ENCODE measurements at places on chromosomes 2 and 18.

DNA sequence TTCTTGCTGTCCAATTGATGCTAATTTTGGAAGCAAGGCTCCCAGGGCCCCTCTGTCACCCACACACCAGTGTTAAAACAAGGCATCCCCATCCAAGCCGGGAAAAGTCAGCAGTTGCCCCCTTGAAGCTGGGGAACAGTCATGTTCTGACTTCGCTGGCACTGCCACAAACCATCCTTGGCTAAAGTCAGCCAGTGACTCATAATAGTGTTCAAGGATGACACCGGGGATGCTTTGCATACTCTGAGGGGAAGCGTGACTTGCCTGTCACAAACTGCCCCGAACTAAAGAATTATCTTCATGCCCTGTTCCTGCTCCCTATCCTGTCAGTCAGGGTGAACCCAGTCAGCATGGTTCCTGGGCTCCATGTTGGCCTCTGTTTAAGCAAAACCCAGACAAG is 37.0 kb downstream of the TGFA start:
- peak; percentile 29 for DNase-seq

DNA sequence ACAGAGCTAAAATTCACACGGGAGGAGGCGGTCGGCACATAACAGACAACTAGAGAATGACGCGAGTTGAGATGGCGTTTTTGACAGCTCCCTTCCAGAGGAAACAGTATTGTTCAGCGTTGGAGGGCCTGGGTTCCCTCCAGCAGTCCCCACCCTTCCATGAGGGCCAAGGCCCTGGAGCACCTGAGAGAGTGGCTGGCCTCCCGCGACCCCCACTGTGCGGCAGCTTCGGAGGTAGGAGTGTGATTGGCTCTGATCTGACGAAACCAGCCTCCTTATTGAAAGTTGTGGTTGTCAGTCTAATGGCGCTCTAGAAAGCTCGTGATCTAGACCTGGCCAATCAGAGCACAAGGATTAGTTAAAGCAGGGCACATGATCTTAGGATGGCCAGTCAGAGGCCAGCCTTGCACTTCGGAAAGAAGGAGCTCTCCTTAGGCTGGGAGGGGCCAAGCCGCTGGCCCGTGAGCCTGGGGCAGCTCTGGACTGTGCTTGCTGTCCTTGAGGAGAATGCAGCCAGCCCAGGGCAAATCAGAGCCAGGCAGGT is 104.5 kb upstream of the CELF4 start:
- DNase-seq = no peak

DNA sequence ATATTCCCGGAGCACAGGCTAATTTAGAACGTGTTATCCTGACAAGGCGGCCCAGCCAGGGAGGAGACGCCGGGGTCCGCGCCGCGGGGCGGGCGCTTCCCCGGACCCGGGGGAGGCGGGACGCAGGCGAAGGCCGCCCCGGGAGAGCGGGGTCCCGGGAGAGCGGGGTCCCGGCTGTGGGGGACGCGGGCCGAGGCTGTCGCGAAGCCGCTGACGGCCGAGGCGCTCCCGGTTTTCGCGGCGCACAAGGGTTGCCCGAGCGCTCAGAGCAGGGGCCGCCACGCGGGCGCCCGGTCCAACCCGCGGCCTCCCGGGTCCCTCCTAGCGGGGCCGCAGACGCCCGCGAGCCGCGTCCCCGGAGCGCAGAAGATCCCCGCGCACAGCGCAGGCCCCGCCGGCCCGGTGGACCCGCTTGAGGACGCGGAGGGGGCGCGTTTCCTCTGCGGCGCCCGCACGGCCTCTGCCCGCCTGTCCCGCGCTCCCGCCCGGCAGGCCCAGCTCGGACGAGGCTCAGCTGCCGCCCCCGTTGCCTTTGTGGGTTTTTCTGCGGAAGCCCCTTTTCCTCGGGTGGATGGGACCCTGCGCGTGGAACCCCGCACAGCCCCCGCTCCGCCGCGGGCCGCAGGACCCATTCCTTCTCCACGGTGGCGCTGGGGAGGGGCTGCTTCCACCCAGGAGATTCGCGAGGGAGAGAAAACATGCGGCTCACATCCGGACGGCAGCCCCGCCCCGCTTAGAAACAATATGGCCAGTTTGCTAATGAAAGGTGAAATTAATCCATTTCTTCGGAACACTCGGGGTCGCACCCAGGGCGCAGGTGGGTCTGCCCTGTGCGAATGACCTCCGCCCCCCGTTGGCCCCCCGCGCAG is 9.6 kb upstream of the KCNG2 start:
- no peak for DNase-seq

GRCh38 chr2:73870084-73870483 is 22.7 kb upstream of the ACTG2 start:
- peak; percentile 21 for DNase-seq

- DNase-seq = no peak
Observed at GRCh38 chr2:200687922-200688920, 102.4 kb downstream of the AOX1 start.

DNA sequence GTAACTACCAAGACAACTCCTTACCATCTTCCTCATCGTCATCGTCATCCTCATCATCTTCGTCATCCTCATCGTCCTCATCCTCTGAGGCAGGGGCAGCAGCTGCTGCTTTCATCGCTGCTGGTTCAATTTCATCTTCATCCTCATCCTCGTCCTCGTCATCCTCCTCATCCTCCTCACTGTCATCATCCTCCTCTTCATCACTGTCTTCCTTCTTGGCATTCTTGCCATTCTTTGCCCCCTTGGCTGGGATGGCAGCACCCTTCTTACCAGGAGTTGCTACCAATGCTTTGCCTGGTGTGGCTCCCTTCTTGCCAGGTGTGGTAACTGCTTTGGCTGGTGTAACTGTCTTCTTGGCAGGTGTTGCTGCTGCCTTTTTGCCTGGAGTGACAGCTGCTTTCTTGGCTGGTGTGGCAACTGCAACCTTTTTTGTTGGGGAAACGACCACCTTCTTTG is 2.7 kb downstream of the NCL start:
- DNase-seq = no peak
